ENCODE measurements at places on chromosomes 2 and 18.

DNA sequence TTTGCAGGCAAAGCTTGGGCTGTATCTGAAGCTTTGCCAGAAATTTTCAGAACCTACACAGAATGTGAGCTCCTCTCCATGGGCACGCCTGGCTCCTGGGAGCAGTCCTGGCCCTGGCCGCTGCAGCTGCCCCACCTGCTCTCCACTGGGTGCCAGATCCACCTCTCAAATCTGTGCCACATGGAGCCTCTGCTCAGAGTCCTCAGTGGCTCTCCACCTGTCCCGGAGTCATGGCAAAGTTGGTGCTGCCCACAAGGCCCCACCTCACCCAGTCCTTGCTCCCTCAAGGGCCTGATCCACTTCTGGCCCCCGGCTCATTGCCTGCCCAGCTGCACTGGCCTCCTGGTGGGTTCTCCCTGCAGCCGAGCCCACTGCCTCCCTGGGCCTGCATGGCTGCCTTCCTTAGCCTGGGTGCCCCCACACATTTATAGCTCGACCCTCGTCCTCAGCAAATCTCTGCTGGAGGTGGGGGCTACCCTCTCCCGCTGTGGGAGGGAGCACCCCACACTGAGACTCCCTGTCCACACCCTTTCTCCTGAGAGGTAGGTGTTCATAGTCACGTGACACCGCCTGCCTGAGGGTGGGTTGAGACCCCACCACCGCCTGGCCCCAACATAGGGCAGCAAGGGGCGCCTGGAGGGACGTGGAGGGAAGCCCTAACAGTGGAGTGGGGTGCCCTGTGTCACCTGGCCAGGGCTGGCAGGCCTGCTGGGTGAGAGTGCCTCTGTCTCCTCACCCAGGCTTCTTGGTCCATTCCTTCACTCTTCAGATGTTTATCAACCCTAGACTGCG, 224.1 kb downstream of the SH3RF3 start:
- DNase-seq, result no peak
- H3K4me1 ChIP-seq, result 0 out of 2 replicates have a peak, but pooled peaks cover 8% of the 10 kb centered on the region
- H3K27ac ChIP-seq, result no peak overlapping the region
- H3K36me3 ChIP-seq, result no peaks in the 10 kb centered on the region
- no peaks in the 10 kb centered on the region for H3K27me3 ChIP-seq

DNA sequence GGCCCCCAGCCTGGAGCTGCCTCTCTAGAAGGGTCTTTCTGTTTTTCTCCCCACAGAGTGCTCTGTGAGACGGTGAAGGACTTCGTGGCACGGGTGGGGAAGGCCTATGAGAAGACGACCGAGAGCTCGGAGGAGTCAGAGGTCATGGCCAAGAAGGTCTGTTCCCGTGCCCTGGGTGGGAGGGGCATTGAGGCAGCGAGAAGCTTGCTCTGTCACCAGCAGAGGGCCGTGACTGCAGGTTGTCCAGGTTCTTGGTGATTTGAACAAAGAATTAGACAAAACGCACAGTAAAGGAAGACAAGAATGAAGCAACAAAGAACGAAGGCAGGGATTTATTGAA, 93.9 kb downstream of the DGKD start:
- H3K27ac ChIP-seq, result no peak overlapping the region
- H3K4me3 ChIP-seq, result no peak overlapping the region
- peak; percentile 28 for DNase-seq
- peaks cover 19% of the 10 kb centered on the region for H3K36me3 ChIP-seq
- no peaks in the 10 kb centered on the region for H3K27me3 ChIP-seq
- H3K4me1 ChIP-seq, result no peaks in the 10 kb centered on the region

DNA sequence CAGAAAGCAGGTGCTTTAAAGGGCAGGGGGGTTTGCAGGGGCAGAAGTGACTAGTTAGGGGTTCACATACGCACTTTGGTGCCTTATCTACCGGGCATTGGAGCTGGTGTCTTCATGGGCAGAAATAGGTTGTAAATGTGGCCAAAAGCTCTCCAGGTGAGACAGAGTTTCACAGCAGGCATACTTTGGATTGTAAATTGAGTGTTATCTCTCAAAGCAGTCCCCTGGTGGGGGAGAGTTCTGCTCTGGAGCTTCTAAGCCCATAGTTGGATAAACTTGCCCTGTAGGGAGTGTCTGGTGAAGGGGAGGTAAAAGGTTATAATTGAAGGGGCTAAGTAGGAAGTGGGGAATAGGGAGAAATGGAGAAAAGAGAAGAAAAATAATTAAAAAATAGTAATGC, 43.1 kb downstream of the COL4A3 start:
- H3K4me3 ChIP-seq, result no peak overlapping the region
- no peaks in the 10 kb centered on the region for H3K27me3 ChIP-seq
- no peak for DNase-seq
- no peak overlapping the region for H3K27ac ChIP-seq

GRCh38 chr2:16389611-16390010, 276.0 kb downstream of the CYRIA start:
- H3K4me1 ChIP-seq, result no peaks in the 10 kb centered on the region
- no peak overlapping the region for H3K27ac ChIP-seq
- H3K36me3 ChIP-seq, result no peaks in the 10 kb centered on the region

DNA sequence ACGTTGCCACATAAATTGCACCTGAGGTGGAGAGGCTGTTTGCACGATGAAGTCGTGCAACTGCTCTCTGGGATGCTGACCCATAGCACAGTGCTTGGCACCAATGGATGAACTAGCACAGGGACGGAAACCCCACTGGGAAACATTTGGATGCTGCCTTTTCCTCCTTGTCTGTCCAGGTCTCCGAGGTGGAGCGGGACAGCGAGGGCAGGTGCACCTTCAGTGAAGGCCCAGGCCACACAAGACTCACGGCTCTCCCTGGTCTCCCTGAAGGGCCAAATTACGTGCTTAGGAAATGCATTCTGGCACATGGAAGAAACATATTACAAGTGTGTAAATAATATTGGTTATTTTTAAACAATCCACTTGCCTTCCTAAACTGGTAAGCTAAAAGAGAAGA, 70.3 kb downstream of the TPO start:
- H3K27me3 ChIP-seq, result peaks cover 97% of the 10 kb centered on the region
- no peak for DNase-seq
- no peak overlapping the region for H3K27ac ChIP-seq
- no peak overlapping the region for H3K4me3 ChIP-seq
- no peaks in the 10 kb centered on the region for H3K4me1 ChIP-seq
